PC-9 (cell line): ENCODE measurements at places on chromosomes 6 and 20.

- no peak for DNase-seq
Measured at GRCh38 chr6:144155529-144155928, 5.2 kb downstream of the STX11 start.

DNA sequence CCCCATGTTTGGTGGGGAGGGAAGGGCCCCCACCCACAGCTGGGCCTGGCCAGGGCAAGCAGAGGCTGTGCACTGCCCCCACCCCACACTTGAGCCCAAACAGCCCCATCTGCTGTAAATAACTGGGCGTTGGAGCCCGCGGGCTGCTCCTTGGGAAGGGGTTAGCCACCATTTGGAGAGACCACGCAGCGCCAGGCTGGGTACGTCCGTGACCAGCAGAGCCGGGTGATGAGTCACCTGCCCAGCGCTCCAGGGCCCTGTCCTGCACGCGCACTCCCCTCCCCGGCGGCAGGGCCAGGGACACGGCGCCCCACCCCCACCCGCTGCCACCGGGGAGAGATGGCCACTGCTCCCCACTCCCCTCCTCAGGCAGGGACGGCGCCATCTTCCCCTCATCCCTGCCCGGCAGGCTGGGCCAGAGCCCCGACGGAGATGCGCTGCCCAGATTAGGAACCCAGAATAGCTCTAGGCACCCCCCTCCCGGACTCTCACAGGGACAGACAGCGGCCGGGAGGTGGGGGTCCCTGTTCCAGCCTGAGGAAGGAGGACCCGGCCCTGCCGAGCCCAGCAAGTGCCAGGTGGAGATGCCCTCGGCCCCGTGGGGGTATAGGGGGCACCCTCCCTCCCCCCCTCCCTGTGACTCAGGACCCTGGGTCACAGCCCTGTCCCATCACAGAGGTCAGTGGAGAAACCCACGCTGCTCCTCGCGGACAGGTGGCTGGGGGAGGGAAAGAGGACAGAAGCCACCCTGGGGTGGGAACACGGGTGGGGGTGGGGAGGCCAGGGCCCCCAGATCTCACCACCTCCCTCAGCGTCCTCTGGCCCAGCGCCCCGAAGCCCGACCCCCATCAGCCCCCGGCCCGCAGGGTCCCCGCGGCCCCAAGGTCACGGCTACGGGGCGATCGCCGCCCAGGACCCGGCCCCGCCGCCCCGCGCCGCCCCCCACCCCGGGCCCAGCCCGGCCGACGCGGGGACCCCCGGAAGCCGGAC, 642 bp downstream of the EEF1A2 start:
- DNase-seq = peak; percentile 43

GRCh38 chr6:44010411-44011349, 116.6 kb downstream of the MRPL14 start:
- DNase-seq = peak; percentile 62

GRCh38 chr6:138001750-138002349, 105.4 kb downstream of the PERP start:
- DNase-seq = peak; percentile 63

DNA sequence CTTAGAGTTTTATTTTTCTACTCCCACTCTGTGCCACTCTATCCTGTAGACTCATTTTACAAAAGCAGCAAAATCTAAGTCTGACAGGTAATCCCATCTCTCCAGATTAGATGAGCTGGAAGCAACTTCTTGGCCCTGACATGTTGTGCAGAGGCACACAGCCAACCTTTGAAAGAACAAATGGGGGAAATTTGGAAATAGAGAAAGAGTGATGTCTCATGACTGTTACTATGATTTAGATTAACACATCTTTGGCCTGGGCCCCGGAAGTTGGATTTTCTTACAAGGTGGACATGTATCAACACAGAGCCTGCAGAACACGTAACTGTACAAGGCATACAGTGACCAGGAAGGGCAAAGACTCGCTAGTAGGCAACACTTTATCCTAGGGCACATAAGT, 227.7 kb downstream of the MYLK4 start:
- no peak for DNase-seq

DNA sequence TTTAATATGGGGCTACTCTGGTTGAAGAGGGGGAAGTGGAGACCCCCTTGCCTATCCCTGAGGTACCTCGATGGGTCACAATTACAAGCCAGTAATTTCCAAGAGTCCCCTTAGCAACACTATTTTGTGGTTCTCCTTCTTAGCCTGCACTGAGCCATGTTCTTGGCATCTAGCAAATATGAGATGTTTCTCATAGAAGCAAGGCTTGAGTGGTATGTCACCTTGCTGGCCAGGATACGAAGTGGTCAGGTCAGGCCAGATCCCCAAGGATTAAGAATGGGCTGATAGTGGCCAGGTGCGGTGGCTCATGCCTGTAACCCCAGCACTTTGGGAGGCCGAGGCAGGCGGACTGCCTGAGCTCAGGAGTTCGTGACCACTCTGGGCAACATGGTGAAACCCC, 2.1 kb upstream of the GHRH start:
- DNase-seq = no peak

GRCh38 chr6:79152269-79152737, 74.2 kb upstream of the PHIP start:
- DNase-seq = no peak

DNA sequence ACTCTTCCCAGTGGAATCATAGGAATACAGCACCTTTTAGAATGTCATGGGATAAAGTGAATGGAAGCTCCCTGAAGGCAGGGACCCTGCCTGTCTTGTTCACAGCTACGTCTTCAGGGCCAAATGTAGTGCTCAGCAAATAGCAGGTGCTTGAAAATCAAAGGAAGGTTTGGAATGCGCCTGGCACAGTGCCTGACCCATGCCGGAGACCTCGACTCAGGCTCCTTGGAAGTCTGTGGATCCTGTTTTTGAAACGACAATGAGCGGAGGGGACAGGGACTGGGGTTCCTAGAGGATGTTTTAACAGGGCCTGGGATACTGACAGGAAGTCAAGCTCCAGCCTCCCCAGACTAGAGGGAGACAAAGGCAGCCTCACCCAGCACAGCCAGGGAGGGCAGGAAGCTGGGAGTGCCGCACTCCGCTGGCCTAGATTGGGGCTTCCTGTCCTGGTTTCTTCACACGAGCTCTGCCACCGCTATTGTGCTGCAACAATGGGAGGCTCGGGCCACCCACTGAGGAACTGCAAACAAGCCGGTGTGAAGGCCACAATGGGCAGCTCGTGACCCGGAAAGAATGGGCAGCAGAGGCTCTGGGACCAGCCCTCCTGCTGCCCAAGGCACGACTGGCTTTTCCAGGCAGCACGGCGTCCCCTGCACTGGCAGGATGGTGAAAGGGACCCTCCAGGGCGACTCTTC, 76.7 kb downstream of the PREX1 start:
- DNase-seq = no peak

- DNase-seq = no peak
Measured at GRCh38 chr6:31830886-31831335, 3.4 kb downstream of the HSPA1B start.

GRCh38 chr6:164247106-164247505, 832.6 kb downstream of the QKI start:
- DNase-seq = no peak

GRCh38 chr6:7541175-7542064, at the start of gene DSP:
Gene DSP (plus strand): TSS chr6:7541671. CDS start chr6:7541916, 245 bp downstream.
- peak; percentile 96 for DNase-seq

DNA sequence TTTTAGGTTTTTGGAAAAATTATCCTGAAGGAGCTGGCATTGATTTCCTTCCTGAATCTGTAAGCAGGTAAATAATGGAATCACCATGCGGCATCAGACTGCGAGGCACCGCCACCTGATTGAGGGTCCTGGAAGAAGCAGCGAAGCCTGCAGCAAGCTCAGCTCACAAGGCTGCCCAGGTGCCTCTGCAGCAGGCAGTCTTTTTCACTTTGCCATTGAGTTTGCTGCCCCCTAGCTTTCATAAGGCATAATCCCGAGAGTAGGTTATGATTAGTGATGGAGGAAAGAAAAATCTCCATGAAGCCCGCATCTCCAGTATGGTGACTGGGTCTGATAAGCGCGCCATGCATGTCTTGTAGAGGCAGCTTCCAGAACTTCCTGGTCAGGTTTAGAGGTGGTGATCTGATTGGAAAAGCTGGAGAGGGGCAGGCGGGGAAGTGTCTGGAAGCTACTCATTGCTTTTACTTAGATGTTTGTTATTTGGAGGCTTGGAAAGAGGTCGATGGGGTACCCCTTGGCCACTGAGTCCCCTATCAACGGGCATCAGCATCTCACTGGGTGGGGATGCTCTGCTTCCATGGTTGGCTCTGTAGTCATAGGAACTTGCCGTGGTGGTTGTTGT, 26.7 kb downstream of the IYD start:
- DNase-seq = no peak

GRCh38 chr6:145547594-145548335, 187.6 kb downstream of the EPM2A start:
- DNase-seq = no peak

DNA sequence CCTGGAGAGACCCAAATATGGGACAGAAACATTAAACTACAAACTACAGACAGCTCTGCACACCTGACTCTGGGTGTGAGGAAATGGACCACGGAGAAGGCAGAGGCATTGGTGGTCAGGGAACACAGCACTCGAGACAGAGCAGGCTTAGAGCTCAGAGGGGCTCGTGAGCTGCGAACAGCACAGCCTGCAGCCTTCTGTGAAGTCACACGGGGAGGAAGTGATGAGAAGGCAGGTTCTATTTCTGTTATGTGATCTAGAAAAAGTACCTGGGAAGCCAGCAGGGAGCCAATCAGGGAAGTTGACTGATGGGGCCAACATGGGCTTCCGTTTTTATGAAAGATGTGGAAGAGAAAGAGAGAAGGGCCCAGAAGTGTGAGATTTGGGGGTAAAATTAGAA, 88.9 kb upstream of the SNAP25 start:
- no peak for DNase-seq

- no peak for DNase-seq
Measured at GRCh38 chr6:157398151-157398550, 17.2 kb downstream of the ZDHHC14 start.

GRCh38 chr20:5372371-5372770, 55.6 kb upstream of the PROKR2 start:
- no peak for DNase-seq

DNA sequence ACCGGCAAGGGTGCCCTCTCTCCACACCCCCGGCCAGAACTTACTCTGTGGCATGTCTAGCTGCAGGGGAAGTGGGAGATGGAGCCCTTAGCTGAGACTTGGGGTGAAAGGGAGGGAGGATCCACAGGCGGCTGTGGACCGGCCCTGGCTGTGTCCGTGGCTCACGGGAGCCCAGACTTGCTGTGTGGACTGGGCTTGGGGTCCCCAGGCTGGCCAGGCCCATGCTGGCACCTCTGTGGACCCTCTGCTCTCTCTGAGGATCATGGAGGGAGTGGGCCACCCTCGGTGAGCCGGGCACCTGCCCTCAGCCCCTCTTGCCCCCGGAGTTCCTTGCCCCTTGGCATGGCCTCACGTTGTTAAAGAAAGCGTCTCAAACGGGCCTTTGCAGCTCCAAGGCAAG, 8.9 kb upstream of the NTSR1 start:
- no peak for DNase-seq

- no peak for DNase-seq
Measured at GRCh38 chr20:42097741-42098140, 479.6 kb upstream of the CHD6 start.

DNA sequence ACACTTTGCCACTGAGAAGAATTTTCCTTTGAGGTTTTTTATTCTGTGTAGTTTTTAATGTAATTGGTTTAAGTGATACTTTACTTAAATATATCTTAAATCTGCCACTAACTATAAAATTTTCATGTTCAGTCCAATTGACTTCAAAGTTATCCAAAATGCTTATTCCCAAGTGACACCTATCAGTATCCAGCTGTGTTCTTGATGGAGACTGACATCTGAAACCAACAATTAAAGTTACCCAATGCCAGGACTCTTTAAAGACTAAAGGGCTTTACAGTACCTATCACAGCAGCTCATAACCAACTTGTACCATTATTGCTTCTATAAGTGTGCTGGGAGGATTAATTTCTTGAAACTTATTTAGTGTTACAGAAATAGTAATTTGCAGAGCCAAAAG, 13.8 kb upstream of the EYA4 start:
- no peak for DNase-seq

GRCh38 chr20:57080796-57081195, 185.6 kb downstream of the BMP7 start:
- DNase-seq = peak; percentile 64

GRCh38 chr6:149166336-149166735, 151.2 kb upstream of the TAB2 start:
- no peak for DNase-seq

DNA sequence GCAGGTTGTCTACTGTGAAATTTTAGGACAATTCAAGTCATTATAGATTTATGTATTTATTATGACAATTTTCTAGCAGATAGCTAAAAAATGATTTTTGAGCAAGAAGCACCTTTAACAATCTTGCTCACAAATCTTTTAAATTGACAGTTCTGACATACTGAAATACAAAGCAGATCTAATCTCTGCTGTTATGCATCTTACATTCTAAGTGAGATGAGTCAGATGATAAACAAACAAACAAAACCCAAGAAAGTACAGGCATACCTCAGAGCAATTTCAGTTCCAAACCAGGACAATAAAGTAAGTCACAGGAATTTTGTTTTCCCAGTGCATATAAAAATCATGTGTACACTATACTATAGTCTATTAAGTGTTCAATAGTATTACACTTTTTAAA, 430.7 kb upstream of the PTCHD4 start:
- peak; percentile 80 for DNase-seq

DNA sequence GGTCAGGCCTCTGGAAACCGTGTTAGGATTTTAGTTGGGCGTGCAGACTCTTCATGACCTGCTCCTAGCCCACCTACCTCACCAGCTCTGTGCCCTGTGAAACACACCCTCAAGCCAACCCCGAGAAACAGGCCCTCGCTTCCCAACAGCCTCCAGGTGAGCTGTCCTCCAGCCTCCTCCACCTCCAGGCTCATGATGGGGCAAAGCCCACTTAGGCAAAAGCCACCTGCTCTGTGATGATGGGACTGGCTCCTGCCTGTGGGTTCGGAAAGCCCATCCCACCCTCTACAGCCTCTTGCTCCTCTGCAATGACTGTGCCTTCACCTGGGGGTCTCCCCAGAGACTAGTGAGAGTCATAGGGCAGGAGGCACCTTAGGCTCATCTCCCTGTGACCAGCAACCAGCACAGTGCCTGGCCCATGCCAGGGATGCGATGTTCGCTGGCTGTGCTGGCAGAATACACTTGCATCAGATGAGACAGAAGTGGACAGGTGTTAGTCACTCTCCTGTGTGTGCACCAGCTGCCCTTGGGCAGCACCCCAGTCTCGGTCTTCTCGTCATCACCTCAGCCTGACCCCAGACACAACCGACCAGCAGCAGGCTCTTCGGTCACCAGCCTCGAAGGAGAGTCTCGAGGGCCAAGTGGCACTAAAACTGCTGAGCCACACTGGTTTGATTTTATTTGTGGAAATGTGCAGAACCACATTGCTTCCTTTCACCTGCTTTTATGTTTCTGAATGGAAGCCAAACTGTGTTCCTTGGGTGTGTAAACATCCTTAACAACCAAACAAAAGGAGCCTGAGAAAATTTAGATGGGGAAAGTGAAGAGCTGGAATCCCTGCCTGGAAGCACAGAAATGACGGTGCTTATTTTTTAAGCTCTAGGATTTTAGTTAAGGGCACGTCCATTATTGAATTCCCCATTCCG, 10.7 kb downstream of the PXDC1 start:
- DNase-seq = no peak
